Activated T-helper 17 cell treated with anti-CD3 and anti-CD28 coated beads, Interleukin-2, amount 50 U/mL, for 72 hours (primary cell): ENCODE measurements at places on chromosomes 16 and 17. TPM values are rescaled to one million over a fixed set of nuclear protein-coding genes. Genes with fewer than 3 reads are reported as not detected.

SMIM36 gene
- total RNA-seq: not detected

GJD3 gene
- total RNA-seq: not detected

GRCh38 chr17:57944908-57945307 is 10.3 kb downstream of the CUEDC1 start:
- no peak for ATAC-seq

DNA sequence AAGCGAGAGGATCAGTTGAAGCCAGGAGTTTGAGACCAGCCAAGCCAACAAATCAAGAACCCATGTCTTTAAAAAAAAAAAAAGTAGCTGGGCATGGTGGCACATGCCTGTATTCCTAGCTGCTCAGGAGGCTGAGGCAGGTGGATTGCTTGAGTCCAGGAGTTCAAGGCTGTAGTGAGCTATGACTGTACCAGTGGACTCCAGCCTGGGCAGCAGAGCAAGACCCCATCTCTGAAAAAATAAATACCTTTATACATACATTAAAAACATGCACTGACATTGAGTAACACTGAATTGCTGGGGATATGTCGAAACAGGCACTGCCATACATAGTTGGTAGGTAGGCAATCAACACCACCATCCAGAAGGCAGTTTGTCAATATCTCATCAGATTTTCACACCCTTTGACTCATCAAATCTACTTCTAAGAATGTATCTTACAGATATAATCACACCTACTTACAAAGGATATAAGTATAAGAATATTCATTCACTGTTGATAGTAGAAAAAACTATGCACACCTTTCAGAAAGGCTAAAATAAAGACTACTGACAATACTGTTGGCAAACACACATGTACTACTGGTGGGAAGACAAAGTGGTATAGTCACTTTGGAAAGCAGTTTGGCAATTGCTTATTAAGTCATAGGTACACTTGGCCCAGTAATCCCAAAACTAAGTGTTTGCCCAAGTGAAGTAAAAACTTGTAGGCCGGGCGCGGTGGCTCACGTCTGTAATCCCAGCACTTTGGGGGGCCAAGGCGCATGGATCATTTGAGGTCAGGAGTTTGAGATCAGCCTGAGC is 6.4 kb upstream of the CEP20 start:
- no peak for ATAC-seq

- ATAC-seq: no peak
Observed at GRCh38 chr17:43070872-43071271, 45.8 kb downstream of the RND2 start.

DNA sequence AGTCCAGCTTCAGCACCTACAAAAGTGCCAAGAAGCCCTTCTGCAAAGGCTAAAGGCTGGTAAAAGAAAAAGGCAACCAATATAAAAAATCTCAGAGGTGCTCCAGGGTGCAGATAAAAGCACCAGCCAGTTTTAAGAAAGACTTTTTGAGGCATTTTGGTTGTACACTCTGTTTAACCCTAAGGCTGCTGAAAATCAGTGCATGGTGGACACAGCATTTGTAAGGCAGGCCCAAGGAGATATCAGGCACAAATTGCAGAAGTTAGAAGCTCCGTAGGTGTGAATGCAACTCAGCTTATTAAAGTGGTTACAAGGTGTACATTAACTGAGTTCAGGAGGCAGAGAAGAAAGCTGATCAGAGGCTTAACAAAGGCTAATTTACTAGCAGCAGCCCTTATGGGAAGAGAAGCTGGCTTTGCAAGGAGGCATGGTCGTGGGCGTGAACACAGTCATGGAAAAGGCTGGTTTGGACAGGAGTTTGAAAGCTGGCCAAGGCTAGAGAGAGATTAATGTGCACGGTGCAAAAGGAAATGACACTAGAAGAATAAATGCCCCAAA is 21.1 kb downstream of the ACSM1 start:
- ATAC-seq: no peak

DNA sequence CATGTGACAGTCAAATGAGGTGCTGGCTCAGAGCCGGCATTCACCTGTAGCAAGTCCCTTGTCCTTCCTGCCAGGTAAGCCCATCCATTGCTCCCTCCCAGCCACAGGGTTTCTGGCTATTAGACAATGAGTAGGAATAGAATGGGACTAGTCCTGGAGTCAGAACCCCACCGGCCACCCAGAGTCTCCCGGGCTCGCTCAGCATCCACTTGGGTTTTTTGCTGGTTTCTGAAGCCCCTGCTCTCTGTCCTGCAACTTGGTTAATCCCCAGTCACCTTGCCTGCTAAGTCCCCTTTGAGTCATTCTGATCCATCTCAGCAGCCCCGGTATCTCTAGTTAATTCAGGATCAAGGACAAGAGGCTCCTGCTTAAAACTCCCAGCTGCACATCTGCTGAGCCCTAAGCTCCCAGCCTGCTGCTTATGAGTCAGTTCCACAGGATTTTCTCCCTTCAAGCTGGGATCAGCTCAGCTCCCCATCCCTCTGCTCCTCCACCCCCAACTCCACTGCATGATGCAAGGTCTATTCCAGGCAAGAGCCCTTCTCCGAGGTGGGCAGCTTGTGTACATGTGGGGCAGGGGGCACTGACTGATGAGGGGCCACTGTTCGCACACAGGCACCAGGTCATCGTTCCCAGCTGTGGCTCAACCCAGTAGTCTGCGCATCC is 19.9 kb upstream of the MRPS23 start:
- no peak for ATAC-seq
